NCI-H1092 (cell line): ENCODE measurements at places on chromosomes 2 and 18.

DNA sequence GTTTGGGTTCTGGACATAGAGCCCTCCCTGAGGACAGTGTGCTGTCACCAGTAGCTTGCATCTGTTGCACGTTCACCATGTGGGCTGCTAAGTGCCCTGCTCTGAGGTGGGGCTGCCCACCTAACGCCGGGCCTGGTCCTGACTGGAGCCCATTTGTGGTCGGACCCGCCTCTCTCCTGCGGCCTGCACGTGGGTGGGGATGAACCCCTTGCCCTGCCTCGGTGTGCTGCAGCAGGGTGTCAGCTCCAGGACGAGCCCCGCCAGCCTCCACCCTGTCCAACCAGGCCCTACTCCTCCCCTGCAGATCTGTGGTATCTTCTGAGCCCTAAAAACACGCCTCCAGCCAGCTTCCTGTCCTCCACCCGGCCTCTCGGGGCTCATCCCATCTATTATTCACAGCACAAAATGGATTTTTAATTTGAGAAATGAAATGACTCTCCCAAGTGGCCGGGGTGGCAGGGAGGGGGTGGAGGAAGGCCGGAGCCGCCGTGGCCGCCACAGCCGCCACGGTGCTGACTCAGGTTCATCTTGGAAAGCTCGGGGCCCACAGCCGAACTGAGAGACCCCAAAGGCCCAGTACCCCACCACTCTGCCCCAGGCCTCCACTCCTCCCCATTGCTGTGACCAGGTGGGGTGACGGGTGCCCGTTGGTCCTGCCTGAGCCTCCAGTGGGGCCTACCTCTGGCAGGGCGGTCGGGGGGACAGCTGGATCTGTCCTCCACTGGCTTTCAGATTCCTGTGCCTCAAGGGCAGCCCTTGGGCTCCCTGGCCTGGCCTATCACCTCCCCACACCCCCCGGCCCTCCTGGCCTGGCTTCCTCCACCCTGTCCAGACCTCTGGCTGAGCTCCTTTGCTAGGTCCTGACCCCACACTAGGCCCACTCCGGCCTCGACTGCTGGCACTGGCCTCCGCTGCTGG is 2.8 kb upstream of the ECEL1 start:
- no peak for DNase-seq

DNA sequence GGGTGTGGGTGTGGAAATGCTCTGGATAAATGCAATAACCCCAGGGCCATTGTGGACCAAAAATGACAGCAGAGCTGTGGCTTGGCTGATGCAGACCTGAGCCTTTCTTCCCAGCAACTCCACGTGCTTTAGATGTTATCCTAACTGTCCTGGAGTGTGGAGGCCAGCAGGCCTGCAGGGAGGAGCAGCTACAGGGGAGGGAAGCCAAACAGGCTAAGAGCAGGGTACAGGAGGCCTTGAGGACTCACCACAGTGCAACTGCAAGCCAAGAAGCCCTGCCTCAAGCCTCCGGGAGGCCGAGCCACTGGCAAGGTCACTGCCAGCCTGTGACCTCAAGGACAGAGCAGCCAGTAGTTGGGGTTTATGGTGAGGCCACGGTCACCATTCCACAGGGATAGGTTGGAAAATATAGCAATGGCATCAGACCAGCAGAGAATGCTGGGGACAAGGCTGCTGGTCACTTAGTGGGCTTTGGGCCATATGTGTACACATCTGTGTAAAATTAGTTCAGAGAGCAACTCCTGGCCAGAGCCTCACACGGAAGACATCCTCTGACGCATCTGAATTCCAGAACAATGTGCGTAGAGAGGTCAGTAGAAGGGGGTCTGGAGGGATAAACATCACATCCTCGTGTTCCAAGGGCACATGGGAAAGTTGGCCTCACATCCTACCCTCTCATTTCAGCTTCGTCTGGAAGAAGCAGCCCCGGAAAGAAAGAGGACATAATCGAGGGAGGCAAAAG is 76.2 kb upstream of the UPP2 start:
- no peak for DNase-seq

- no peak for DNase-seq
These were observed 52.3 kb downstream of the PARD6G start for GRCh38 chr18:80194874-80195570.

GRCh38 chr18:22694954-22695353 is 238.2 kb upstream of the RBBP8 start:
- DNase-seq, result no peak

GRCh38 chr2:117557626-117558025 is 256.9 kb upstream of the DDX18 start:
- DNase-seq, result no peak
